ENCODE measurements at places on chromosomes 3 and 15. TPM values are rescaled to one million over a fixed set of nuclear protein-coding genes. Genes with fewer than 3 reads are reported as not detected.
A peak's percentile ranks its signal among the peaks of the same experiment; 100 is the strongest.

DNA sequence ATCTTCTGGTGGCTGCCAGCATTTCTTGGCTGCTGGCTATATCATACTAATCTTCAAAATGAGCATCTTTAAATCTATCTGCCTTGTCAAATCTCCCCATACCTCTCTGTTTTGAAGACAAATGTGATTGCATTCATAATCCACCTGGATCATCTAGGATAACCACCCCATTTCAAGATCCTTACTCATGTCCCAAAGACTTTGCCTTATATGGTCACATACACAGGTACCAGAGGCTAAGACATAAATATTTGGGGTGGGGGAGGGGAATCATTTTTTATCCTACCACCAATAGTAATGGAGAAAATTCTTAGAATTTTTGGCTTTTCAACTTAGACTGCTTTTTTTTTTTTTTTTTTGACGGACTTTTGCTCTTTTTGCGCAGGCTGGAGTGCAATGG lies 970.8 kb downstream of the PLOD2 start:
- DNase-seq: no peak
- no peak overlapping the region for H3K27ac ChIP-seq
- H3K36me3 ChIP-seq: no peaks in the 10 kb centered on the region
- H3K4me1 ChIP-seq: no peaks in the 10 kb centered on the region
- no peaks in the 10 kb centered on the region for H3K27me3 ChIP-seq
- H3K4me3 ChIP-seq: no peak overlapping the region

DNA sequence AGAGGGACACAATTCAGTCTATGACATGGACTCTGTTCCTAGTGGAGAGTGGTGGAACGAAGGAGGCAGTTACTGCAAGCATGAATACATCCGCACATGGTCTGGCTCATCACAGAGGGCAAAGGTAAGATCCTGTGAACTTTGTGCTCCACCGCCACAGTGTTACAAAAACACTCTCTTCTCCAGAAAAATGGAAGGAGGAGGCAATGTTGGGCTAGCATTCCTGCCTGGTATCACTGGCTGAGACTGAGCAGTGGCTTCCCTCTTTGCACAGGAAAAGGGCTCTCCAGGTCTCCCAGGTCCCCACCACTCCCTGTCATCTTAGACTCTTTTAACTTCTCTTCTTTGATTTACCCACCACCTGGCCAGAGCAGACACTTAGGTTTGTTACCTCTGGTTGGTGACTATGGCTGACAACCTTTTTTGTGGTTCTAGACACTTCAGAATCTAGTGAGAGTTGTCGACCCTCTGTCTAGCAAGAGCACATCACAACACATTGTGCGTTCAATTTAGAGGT lies 1.5 kb upstream of the EEFSEC start:
- no peak for DNase-seq
- no peaks in the 10 kb centered on the region for H3K4me1 ChIP-seq
- no peak overlapping the region for H3K27ac ChIP-seq
- H3K4me3 ChIP-seq: no peak overlapping the region
- H3K36me3 ChIP-seq: no peaks in the 10 kb centered on the region
- no peaks in the 10 kb centered on the region for H3K27me3 ChIP-seq

- no peaks in the 10 kb centered on the region for H3K27me3 ChIP-seq
- no peaks in the 10 kb centered on the region for H3K4me1 ChIP-seq
- H3K4me3 ChIP-seq: no peak overlapping the region
- no peak overlapping the region for H3K27ac ChIP-seq
- no peak for DNase-seq
These were observed 48.4 kb downstream of the DNAH1 start for GRCh38 chr3:52364322-52365035.

DNA sequence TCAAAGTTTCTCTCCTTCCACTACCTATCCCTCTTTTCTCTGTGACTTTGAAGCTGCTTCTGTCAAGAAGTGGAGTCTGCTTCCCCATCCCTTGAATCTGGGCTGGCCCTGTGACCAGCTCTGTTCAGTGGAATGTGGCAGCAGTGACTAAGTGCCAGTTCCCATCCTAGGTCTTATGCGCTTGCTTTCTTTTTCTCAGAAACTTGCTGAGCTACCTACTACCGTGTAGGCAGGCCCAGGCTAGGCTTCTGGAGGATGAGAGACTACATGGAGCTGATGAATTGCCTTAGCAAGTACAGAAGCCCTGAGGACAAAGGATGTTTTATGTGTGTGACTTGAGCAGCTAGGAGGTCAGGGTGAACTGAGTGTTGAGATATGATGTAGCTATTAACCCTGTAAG lies 123.2 kb downstream of the PDCD6IP start:
- no peak overlapping the region for H3K4me3 ChIP-seq
- no peak for DNase-seq
- H3K27me3 ChIP-seq: no peaks in the 10 kb centered on the region
- H3K4me1 ChIP-seq: no peaks in the 10 kb centered on the region
- H3K36me3 ChIP-seq: no peaks in the 10 kb centered on the region
- H3K27ac ChIP-seq: no peak overlapping the region

GRCh38 chr3:144104679-144105078 lies 133.1 kb downstream of the DIPK2A start:
- H3K27ac ChIP-seq: no peak overlapping the region
- DNase-seq: no peak
- no peaks in the 10 kb centered on the region for H3K36me3 ChIP-seq
- H3K4me1 ChIP-seq: no peaks in the 10 kb centered on the region
- no peak overlapping the region for H3K4me3 ChIP-seq

GRCh38 chr3:184505076-184505878 lies 56.3 kb upstream of the EPHB3 start:
- DNase-seq: no peak
- no peaks in the 10 kb centered on the region for H3K27me3 ChIP-seq
- H3K27ac ChIP-seq: no peak overlapping the region
- no peaks in the 10 kb centered on the region for H3K36me3 ChIP-seq
- H3K4me1 ChIP-seq: no peaks in the 10 kb centered on the region
- H3K4me3 ChIP-seq: no peak overlapping the region

GRCh38 chr3:15476378-15476777 lies 45.1 kb downstream of the COLQ start:
- H3K27ac ChIP-seq: no peak overlapping the region
- H3K27me3 ChIP-seq: no peaks in the 10 kb centered on the region
- no peaks in the 10 kb centered on the region for H3K36me3 ChIP-seq

DNA sequence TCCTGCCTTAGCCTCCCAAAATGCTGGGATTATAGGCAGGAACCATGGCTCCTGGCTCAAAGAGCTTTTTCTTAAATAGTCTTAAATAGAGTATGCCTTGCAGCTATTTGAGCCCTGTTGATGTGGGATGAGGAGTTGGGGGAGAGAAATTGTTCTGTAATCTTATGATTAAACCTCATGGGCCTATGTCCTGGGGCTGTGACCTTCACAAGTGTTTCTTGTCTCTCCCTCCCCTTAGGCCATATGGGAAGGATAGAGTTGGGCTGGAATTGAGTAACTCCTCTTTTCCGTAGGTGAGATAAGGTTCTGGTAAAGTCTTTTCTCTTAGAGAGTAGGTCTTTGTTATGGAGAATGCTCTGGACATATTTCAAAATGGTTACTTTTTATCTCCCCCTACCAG lies 114.3 kb downstream of the ARNT2 start:
- H3K4me3 ChIP-seq: no peak overlapping the region
- no peak for DNase-seq
- H3K27ac ChIP-seq: no peak overlapping the region
- no peaks in the 10 kb centered on the region for H3K4me1 ChIP-seq
- H3K36me3 ChIP-seq: no peaks in the 10 kb centered on the region
- H3K27me3 ChIP-seq: no peaks in the 10 kb centered on the region

GRCh38 chr3:187922704-187923416 lies 177.6 kb upstream of the BCL6 start:
- DNase-seq: no peak
- no peak overlapping the region for H3K4me3 ChIP-seq
- H3K4me1 ChIP-seq: no peaks in the 10 kb centered on the region
- no peak overlapping the region for H3K27ac ChIP-seq
- no peaks in the 10 kb centered on the region for H3K27me3 ChIP-seq

- peaks cover 6% of the 10 kb centered on the region for H3K4me1 ChIP-seq
- no peak overlapping the region for H3K4me3 ChIP-seq
- H3K27ac ChIP-seq: no peak overlapping the region
- no peaks in the 10 kb centered on the region for H3K36me3 ChIP-seq
These were observed 109.1 kb downstream of the IQSEC1 start for GRCh38 chr3:12963922-12964701.

- H3K4me3 ChIP-seq: no peak overlapping the region
- no peaks in the 10 kb centered on the region for H3K36me3 ChIP-seq
- H3K4me1 ChIP-seq: no peaks in the 10 kb centered on the region
- no peak for DNase-seq
- no peaks in the 10 kb centered on the region for H3K27me3 ChIP-seq
These were observed 430.7 kb upstream of the CBLB start for GRCh38 chr3:106299300-106300098.

DNA sequence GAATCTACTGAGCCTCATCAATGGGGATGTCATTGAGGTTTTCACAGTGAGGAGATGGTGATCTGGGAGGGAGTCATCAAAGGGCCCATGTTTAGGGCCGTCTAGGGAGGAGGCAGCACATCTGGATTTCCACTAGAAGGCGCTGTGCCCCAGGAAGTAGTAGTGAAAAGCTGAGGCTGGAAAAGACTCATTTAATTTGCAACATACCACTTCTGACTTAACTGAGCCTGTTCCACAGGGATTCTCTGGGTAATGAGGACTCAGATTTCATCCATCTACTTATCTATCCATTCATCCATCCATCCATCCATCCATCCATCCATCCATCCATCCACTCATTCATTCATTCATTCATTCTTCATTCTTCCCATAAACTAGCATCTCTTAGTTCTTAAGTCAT lies 17.4 kb upstream of the SHF start:
- H3K27me3 ChIP-seq: no peaks in the 10 kb centered on the region
- no peak overlapping the region for H3K4me3 ChIP-seq
- no peak for DNase-seq
- H3K36me3 ChIP-seq: no peaks in the 10 kb centered on the region
- no peak overlapping the region for H3K27ac ChIP-seq
- H3K4me1 ChIP-seq: no peaks in the 10 kb centered on the region

GRCh38 chr3:171379281-171379680 lies 80.9 kb downstream of the TNIK start:
- no peak for DNase-seq
- no peaks in the 10 kb centered on the region for H3K4me1 ChIP-seq
- H3K27me3 ChIP-seq: no peaks in the 10 kb centered on the region

DNA sequence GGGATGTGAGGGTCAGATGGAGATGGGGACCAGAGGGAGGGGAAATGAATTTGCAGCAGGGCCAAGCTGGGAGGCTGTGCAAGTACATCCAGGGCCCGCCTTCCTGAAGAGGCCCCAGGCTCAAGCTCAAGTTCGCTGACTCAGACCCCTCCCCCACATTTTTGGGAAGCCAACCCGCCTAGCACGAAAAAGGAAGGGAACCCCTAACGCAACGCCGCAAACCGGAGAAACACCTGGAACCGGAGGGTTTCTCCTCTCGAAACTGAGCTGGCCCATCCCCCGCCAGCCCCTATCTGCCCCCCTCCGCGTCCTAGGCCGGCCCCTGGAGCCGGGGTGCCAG lies 624 bp downstream of the AP3B2 start:
- peak overlapping the region; percentile 86 for H3K4me3 ChIP-seq
- no peaks in the 10 kb centered on the region for H3K4me1 ChIP-seq
- DNase-seq: no peak
- no peaks in the 10 kb centered on the region for H3K27me3 ChIP-seq
- no peaks in the 10 kb centered on the region for H3K36me3 ChIP-seq

GRCh38 chr15:60507596-60508424 lies 28.9 kb upstream of the ICE2 start:
- DNase-seq: no peak
- no peaks in the 10 kb centered on the region for H3K36me3 ChIP-seq
- no peaks in the 10 kb centered on the region for H3K27me3 ChIP-seq
- no peaks in the 10 kb centered on the region for H3K4me1 ChIP-seq
- no peak overlapping the region for H3K4me3 ChIP-seq

DNA sequence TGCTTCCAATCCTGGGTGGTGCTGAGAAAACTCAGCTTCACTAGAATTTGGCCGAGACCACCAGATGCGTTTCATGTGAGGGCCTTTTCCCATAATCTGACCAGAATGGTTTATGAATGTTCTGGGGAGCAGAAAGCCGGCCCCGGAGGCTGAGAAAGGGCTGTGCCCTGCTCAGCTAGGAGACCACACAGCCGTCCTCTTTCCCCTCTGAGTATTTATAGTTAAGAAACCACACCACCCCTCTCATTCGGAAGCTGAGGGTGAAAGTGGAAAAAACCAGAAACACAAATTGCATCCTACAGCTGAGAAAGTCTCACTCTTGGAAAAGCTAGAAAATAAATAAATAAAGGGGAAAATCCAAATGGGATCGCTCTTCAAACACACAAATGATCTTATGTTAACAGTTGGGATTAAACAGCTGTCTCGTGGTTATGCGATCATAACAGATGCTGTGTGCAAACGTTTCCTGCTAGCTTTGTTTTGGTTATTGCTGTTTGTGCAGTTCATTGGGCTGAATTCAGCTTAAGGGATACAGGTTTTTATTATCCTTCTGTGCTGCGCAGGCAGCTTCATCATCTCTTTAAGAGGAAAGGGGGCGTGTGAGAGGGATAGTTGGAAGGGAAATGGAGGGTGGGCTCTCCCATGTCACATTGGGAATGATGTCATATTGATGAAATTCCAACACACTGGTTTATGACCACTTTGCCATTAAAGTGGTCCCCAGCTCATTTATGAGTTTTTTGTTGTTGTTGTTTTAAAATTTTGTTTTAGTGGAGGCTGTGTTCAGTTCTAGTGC lies 1026.2 kb upstream of the NR2F2 start:
- H3K27me3 ChIP-seq: no peaks in the 10 kb centered on the region
- H3K27ac ChIP-seq: peak overlapping the region; percentile 88
- H3K4me3 ChIP-seq: peak overlapping the region; percentile 12
- H3K4me1 ChIP-seq: no peaks in the 10 kb centered on the region
- no peak for DNase-seq

- H3K36me3 ChIP-seq: no peaks in the 10 kb centered on the region
- H3K27ac ChIP-seq: peak overlapping the region; percentile 75
- H3K4me3 ChIP-seq: no peak overlapping the region
- no peaks in the 10 kb centered on the region for H3K4me1 ChIP-seq
- H3K27me3 ChIP-seq: no peaks in the 10 kb centered on the region
- no peak for DNase-seq
These were observed 535.7 kb downstream of the FOXP1 start for GRCh38 chr3:71047616-71048531.

DNA sequence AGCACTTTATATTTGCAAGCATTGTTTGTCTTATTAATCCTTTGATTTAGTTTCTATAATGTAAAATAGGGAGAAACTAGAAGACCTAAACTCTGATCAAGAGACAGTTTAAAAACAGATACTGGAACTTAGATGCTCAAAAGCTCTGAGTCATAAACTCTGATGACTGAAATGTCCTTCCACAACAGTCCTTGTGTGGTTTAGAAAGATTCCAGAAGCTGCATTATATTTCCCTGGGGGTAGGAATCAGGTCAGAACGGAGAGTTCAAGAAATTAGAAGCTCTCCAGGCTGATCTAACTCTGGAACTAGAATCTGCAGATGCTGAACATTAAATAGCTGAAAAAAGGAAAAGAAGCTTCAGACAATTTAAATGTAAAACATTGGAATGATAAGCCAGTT lies 18.3 kb upstream of the ONECUT1 start:
- H3K4me1 ChIP-seq: peaks cover 6% of the 10 kb centered on the region
- H3K27me3 ChIP-seq: peaks cover 96% of the 10 kb centered on the region
- no peaks in the 10 kb centered on the region for H3K36me3 ChIP-seq
- H3K4me3 ChIP-seq: no peak overlapping the region

- no peaks in the 10 kb centered on the region for H3K36me3 ChIP-seq
- no peak overlapping the region for H3K4me3 ChIP-seq
- no peak overlapping the region for H3K27ac ChIP-seq
- DNase-seq: no peak
These were observed 73.1 kb upstream of the LRTM1 start for GRCh38 chr3:55000953-55001352.

The P2RY14 gene
- 3.3 TPM for total RNA-seq

The PRR20G gene
- not detected for total RNA-seq

The UBA7 gene
- total RNA-seq: 26.4 TPM

The RLBP1 gene
- not detected for total RNA-seq

The LRRN1 gene
- total RNA-seq: 4.3 TPM

The CCR9 gene
- not detected for total RNA-seq

The GNAI2 gene
- 232 TPM for total RNA-seq

The CD276 gene
- 20.9 TPM for total RNA-seq

The FAM81A gene
- total RNA-seq: 1.2 TPM

The CCR8 gene
- not detected for total RNA-seq
